ENCODE measurements at places on chromosomes 16 and 17. TPM values are rescaled to one million over a fixed set of nuclear protein-coding genes. Genes with fewer than 3 reads are reported as not detected.

Gene CBFB
- 92.9 TPM for total RNA-seq

Gene APOBR
- not detected for total RNA-seq

Gene TANC2
- 44.0 TPM for total RNA-seq

Gene KARS1
- 148 TPM for total RNA-seq

Gene IL21R
- 1.9 TPM for total RNA-seq
